ENCODE measurements at places on chromosomes 6 and 20.

DNA sequence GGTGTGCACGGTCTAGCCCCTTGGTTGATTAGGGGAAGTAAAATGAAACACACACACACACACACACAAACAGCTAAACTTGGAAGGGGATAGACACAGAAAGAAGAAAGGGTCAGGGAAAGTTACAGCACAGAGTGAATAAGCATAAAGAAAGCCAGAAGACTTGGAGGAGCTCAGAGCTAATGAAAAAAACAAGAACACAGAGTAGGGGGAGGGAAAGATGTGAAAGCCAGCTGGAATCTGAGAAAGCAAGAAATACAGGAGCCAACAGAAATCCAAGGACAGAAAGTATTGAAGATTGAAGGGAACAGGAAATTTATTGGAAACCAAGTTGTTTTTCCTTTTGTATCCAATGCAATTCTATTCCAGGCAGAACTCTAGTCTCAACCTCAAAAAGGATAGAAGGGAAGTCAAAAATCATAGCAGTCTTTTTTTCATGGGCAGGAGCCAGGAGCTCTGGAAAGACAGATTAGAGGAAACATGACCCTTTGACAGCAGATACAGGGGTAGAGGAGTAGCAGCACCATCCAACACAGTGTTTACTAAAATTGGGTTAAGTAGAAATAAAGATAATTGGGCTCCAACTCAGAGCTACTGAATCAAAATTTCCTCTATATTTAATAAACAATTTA lies 10.1 kb downstream of the HMGCLL1 start:
- no peak for DNase-seq

DNA sequence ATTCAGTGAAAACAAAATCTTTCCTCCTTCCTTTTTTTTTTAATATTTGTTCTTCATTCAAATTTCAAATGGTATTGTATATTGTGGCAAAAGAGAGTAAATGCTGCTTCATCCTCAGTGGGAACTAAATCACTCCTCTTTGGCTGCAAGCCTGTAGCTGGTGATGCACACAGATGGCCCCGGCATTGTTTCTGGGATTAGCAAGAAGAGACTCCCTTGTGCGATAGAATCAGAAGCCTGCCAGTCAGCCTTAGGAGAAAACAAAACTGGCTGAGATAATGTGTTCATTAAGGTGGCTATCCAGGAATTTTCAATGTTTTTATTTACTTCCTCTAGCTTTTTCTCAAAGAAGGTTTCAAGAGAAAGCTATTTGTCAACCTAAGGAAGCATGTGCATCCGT lies 20.7 kb upstream of the ELOVL2 start:
- DNase-seq = no peak

GRCh38 chr6:155872961-155873360 lies 417.3 kb upstream of the NOX3 start:
- peak; percentile 13 for DNase-seq

- DNase-seq = no peak
Observed at GRCh38 chr20:62745279-62745951, 36.8 kb downstream of the NTSR1 start.

- DNase-seq = no peak
Observed at GRCh38 chr20:57139342-57140093, 126.9 kb downstream of the BMP7 start.

DNA sequence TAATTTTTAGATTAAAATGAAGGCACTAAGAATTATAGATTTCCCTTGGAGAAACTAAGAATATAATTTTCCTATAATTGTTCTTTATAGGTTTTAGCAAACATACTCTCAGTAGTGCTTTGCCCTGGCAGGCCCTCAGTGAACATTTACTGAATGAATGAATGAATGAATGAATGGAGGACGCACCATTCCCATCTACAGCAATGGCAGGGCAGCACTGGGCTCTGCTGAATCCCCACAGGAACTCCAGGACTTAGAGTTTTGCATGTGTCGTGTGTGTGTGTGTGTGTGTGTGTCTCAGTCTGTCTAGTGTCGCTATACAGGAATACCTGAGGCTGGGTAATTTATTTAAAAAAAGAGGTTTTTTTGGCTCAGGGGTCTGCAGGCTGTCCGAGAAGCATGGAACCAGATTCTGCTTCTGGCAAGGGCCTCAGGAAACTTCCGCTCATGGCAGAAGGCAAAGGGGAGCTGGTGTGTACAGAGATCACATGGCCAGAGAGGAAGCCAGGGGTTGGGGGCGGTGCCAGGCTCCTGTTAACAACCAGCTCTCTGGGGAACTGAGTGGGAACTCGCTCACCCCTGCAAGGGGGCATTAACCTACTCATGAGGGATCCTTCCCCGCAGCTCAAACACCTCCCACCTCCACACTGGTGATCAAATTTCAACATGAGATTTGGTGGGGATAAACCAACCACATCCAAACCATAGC lies 20.1 kb downstream of the RNASET2 start:
- no peak for DNase-seq

All from ELR (cell line).